ENCODE measurements at places on chromosomes 7 and 10. TPM values are rescaled to one million over a fixed set of nuclear protein-coding genes. Genes with fewer than 3 reads are reported as not detected.

NUPR2 gene
- total RNA-seq, result not detected

SPOCK2 gene
- total RNA-seq, result 0.20 TPM

PWWP2B gene
- total RNA-seq, result 10.9 TPM

FAM25G gene
- not detected for total RNA-seq

TMEM213 gene
- total RNA-seq, result not detected
